ENCODE measurements at places on chromosomes 5 and 9. TPM values are rescaled to one million over a fixed set of nuclear protein-coding genes. Genes with fewer than 3 reads are reported as not detected.

The PCDHB10 gene
- total RNA-seq, result not detected

The PRELID2 gene
- 7.6 TPM for total RNA-seq

The NMUR2 gene
- total RNA-seq, result not detected

The IFNE gene
- total RNA-seq, result 0.43 TPM

The NKD2 gene
- not detected for total RNA-seq

The APBA1 gene
- total RNA-seq, result 1.3 TPM

The CDKN2A gene
- not detected for total RNA-seq

The FSTL4 gene
- 0.47 TPM for total RNA-seq

The CCL19 gene
- total RNA-seq, result not detected

The MTMR12 gene
- 15.7 TPM for total RNA-seq

The LTC4S gene
- total RNA-seq, result 1.2 TPM

The MAP1B gene
- 75.1 TPM for total RNA-seq

The LRRC14B gene
- not detected for total RNA-seq

The PCDHAC2 gene
- not detected for total RNA-seq

The KIAA1191 gene
- total RNA-seq, result 68.3 TPM

The MUSK gene
- total RNA-seq, result not detected

The ZFR gene
- total RNA-seq, result 83.1 TPM

The IFNK gene
- total RNA-seq, result not detected

The TMEM171 gene
- total RNA-seq, result not detected

The AMBP gene
- 0.30 TPM for total RNA-seq

The PITX1 gene
- 38.6 TPM for total RNA-seq

The SLC45A2 gene
- not detected for total RNA-seq

The GOLPH3 gene
- 44.5 TPM for total RNA-seq

The MCC gene
- 8.1 TPM for total RNA-seq

The GNA14 gene
- not detected for total RNA-seq

The NUTM2F gene
- not detected for total RNA-seq

The VCAN gene
- 7.5 TPM for total RNA-seq

The PCDHA4 gene
- 0.07 TPM for total RNA-seq

The SPTLC1 gene
- 58.7 TPM for total RNA-seq

The WDR31 gene
- total RNA-seq, result 0.43 TPM

The MARCHF11 gene
- total RNA-seq, result not detected

The N4BP3 gene
- total RNA-seq, result 0.08 TPM

The CKMT2 gene
- not detected for total RNA-seq

The HTR1A gene
- total RNA-seq, result not detected

The KLF9 gene
- 6.0 TPM for total RNA-seq

The SPATA31A3 gene
- not detected for total RNA-seq

The GPR151 gene
- not detected for total RNA-seq

The PCDHB2 gene
- total RNA-seq, result 0.37 TPM

The SLCO6A1 gene
- total RNA-seq, result not detected

All from HT1080 (cell line).